ENCODE measurements at places on chromosomes 16 and 17.

GRCh38 chr16:29024278-29024677 is 39.4 kb downstream of the LAT start:
- no peak for DNase-seq

DNA sequence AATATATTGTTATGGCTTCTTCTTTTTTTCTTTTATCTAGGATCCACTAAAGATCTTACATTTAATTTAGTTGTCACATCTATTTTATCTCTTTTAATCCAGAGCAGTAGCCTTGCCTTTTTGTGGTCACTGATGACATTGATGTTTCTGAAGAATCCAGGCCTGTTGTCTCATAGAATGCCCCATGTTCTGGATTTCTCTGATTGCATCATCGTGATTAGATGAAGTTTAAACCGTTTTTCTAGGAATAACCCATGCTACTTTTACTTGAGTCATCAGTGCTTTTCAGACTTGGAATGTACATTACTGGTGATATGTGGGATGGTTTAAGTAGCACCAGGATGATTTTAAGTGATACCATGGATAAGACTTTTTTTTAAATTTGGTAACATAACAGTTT is 106.4 kb upstream of the CES5A start:
- DNase-seq, result no peak

DNA sequence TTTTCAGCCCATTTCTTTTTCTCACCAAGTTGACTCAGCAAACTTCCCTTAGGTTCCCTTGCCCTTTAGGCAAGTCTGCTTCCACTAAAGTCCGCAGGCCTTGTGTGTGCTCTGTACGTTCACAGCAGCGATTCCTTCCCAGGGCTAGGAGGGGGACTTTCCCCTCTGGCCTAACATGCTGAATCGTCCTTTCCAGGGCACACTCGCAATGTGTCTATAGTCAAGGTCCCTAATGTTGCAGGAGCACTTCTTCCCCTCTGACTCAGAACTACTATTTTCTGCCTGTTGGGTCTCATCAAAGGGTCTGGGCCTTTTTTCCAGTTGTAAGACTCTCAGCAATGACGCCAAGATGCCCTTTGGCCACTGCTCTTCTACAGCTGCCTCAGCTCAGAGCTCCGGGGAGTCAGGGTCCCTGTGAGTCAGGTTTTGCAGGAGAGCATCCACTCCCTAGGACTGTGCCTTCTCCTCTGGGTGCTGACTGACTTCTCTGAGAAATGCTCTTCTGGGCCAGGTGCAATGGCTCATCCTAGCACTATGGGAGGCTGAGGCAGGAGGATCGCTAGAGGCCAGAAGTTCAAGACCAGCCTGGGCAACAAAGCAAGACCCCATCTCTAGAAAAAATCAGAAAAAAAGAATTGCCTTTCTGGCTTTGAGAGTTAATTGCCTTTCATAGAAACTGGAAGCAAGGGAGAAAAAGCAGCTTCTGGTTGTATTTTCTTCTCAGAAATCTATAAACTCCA is 64.4 kb upstream of the TBX2 start:
- no peak for DNase-seq

- no peak for DNase-seq
Observed at GRCh38 chr16:15919331-15919730, 30.1 kb upstream of the ABCC1 start.

DNA sequence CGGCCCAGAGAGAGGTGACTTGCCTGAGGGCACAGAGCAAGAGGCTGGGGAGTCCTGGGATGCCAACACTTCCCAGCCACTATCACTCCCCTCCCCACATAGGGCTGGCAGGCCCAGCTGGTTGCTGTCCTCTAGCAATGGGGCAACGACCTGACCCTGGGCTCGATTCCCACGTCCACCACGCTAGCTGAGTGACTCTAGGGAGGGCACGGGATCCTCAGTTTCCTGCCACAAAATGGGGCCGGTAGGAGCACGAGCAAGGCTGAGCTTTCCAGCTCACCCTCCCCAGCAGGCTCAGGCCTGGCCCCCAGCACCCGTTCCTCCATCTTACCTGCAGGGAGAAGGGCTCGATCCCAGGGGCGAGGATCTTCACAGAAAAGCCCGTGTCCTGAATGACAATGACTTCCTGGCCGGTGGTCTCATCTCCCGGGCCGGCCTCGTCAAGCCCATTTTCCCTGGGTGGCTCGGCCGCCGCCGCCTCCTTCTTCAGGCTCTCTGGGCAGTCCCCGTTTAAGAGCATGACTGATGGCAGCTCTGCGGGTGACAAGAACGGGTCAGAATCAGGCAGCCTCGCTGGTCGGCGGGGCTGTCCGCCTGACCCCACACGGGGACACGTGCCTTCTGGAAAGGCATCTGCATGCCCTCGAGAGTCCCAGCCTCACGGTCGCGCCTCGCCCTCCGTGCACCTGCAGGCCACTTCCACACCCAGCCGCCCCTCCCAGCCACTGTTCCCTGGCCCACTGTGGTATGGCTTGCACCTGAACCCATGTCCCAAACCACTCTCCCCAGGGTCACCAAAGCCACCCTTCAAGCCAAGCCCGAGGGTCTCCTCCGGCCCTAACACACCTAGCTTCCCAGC is 7.3 kb downstream of the CLUH start:
- DNase-seq, result no peak

DNA sequence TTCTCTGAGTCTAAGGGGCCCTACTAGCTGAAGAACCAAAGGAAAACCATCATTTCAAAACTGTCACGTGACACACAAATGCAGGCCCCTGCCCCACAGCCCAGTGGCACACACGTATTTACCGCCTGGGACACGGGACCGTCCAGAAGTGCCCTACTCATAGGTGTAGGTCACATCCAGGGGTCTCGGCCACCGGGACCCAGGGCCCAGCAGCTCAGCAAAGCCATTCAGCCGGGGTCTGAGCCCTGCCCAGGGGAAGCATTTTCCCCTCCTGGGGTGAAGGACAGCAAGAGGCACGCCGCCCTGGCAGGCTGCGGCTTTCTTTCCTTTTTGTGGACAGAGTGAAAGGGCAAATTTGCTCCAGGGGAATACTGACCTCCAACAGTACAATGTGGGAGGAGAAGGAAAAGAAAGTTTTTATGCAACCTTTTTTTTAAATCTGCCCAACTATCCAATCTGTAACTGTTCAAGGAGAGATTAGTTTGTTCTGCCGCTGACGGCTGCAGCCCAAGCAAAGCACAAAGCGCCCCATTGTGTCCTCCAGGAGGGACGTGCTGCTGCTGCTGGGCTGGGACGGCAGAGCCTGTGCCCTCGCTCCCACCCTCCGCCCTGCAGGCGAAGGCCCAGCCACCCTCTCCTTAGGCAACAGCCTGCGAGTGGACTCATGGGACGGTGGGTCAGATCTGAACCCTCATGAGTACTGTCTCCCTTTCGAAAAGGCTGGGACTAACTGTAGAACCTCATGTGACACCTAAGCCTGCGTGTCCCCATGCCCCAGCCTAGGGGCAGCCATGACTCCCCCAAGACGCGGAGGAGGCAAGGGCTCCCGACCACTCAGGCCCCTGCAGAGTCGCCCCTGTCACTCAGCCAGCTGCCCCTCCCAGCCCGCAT is 21.3 kb downstream of the SLC7A5 start:
- no peak for DNase-seq

DNA sequence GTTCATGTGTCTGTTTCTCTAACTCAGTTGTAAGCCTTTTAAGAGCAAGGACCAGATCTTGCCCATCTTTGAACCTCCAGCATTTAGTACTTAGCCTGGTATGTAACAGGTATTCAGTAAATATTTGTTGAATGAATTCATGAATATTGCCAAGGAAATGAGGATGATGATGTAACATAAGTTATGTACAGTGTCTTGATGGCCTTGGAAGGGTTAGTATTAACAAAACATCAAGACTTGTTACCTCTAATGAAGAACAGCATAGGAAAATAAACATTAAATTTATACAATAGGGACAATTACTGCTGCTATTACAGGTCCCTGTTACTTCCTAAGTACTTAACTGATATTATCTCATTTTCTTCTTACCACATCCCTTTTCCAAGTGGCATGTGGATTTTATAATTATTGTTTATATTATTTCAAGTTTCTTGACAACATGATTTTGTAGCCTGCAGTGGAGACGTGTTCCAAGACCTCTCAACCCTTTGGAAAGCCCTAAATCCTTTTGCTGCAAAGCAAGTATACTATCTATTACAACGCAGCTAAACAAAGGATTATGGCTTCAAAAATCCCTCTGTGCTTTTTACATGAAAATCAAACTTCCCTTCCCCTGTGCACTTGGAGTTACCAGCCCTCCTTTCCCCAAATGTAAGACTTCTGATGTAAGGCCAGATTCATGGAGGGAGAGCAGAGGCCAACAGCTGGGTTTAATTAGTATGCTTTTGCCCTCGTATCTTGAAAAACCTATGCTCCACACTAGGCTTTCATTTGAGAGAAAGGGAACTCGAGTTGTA is 77.4 kb upstream of the SMIM36 start:
- no peak for DNase-seq

DNA sequence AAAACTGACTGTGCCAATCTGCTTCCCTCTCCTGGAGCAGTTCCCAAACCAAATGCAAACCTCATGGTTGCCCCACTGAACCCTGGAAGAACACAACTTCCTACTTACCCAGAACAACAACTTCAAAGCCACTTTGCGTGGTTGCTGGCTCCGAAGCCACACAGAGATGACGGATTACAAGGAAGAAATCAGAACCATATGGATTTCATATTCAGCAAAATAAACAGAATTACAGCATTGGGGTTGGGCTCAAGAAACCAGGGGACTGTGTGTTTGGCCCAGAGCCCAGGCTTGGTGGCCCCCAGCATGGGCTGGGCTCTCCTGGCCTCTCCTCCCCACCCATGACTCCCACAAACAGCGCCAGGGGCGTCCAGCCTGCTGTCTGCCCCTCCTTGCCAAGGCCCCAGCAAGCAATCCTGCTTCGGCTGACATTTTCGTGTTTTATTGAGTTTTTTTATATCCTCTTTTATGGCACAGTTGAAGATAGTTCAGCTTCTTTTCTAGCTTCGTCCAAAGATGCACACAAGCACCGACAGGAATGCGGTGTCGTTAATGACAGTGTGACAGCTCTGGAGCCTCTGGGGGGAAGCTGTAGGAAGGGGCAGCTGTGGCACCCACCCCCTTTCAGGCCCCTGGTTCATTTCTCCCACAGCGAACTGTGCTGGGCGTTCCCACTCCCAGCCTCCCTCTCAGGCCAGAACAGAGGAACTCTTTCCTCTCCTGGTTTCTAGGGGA is 137.1 kb downstream of the GAS7 start:
- DNase-seq, result no peak

- no peak for DNase-seq
Observed at GRCh38 chr17:79147746-79148506, 73.3 kb downstream of the ENGASE start.

- no peak for DNase-seq
Observed at GRCh38 chr17:45116434-45117016, 15.8 kb downstream of the PLCD3 start.

GRCh38 chr16:17084130-17084529 is 386.6 kb downstream of the XYLT1 start:
- no peak for DNase-seq

GRCh38 chr16:19410435-19411171 is 7.1 kb upstream of the TMC5 start:
- no peak for DNase-seq

DNA sequence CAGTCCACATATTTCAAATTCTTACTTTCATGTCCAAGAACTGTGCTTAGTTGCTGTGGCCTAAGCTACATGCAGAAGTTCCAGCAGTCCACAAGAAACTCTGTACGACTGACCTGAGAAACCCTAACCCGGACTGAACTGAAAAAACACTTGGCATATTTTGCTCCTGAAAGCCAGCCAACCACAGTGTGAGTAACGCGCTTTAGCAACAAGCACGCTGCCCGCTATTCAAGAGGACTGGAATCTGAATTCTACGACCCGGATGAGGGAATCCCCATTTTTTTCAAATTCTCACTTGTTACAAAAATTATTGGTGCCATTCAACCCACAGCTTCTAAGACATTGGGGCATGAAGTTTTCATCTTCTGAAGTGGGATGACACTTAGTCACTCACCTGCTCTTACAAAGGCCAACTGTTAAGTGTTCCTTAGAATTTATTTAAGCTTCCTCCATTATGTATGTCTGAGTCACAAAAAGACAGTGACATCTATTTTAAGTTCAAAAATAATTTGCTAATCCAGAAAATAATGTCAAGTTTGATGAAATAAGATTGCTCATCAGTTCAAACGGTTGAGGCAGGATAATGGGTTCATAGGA is 78.7 kb downstream of the CDYL2 start:
- DNase-seq, result no peak

DNA sequence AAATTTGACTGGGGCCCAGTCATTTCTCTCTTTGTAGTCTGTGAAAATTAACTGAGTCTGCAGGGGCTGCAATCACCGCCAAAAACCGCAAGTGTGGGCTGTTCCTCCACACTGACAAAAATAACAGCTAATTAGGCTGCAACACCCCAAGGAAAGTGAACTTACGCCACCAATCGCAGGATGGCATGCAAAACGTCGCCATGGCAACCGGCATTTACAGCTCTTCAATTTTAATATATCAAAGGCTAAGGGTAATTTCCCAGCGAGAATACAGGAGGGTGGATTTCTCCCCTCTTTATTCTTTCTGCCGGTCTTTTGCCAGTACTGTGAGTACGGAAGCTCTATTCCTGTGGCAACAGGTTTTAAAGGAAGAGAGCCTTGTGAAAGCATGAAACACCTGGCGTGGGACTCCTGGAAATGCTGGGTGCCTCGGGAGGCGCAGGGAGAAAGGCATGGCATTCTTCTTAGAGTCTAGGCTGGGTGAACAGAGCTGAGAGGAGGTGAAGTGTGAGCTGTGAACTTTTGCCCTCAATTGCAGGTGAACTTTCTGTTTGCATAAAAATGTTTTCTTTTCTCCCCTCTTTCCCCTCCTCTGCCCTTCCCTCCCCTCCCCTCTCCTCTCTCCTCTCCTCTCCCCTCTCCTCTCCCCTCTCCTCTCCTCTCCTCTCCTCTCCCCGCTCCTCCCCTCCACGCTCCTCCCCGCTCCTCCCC is 399.7 kb downstream of the XYLT1 start:
- no peak for DNase-seq

GRCh38 chr17:27804113-27804512 is 3.8 kb upstream of the NOS2 start:
- no peak for DNase-seq

- no peak for DNase-seq
Observed at GRCh38 chr17:30970831-30971567, at the start of gene RNF135. RNF135 (plus strand) TSS chr17:30971039; CDS start chr17:30971074, 35 bp downstream.
